ENCODE measurements at places on chromosomes 5 and 9. TPM values are rescaled to one million over a fixed set of nuclear protein-coding genes. Genes with fewer than 3 reads are reported as not detected.
A peak's percentile ranks its signal among the peaks of the same experiment; 100 is the strongest.

The CAPSL gene
- total RNA-seq: 1.7 TPM

The IFNA2 gene
- total RNA-seq: not detected

DNA sequence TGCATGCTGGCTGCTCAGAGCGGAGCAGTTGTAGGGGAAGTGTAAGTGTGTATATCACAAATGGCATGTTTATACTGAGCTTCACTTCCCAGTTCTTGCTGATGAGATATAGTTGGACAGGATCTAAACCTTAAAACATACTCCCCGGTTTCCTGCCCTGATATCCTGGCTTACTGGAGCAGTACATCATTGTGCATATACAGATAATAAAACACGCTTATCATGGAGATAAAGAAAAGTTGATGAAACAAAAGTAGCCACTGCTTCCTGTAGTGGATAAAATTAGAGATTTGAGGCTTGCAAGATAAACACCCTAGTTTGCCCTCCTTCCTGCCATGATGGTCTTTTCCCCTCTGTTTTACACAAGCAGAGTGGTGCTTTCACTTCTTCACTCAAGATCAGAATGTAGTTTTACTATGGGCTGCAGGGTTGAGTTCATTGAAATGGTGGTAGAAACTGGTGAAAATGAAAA, 15.0 kb downstream of the NPR3 start:
- peaks cover 5% of the 10 kb centered on the region for H3K4me1 ChIP-seq
- DNase-seq: no peak
- peaks cover 12% of the 10 kb centered on the region for H3K27me3 ChIP-seq
- H3K27ac ChIP-seq: no peak overlapping the region

DNA sequence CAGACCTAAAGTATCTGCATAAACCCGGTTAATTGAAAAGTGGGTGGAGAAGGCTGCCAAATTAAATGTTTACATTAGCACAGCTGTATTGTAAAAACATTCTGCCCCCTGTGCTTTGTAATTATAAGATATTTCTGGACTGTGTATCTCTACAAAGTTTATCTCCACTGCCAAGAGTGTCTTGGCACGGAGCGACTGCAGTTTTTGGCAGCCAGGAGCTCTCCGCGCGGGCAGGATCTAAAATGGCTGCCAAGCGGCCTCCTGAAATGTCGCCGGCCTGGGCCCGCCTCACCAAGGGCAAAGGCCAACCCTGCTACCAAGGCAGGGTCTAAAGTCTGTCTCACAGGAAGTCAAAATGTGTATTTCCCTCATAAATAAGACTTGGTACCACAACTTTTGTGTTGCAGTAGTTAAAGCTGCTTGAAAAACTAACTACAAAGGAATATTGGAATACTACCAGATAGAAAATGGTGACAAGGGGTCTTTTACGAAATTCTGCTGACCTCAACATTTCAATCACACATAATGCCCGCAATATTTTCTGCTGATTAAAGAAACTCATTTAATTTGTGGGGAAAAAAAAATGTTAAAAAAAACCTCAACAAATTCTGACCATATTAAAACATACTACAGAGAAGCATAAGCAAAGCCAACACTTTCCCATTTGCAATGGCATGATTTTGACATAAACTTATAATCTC, 110.4 kb downstream of the NFIB start:
- H3K4me3 ChIP-seq: no peak overlapping the region
- no peak for DNase-seq
- H3K27me3 ChIP-seq: peaks cover 4% of the 10 kb centered on the region
- no peak overlapping the region for H3K27ac ChIP-seq

DNA sequence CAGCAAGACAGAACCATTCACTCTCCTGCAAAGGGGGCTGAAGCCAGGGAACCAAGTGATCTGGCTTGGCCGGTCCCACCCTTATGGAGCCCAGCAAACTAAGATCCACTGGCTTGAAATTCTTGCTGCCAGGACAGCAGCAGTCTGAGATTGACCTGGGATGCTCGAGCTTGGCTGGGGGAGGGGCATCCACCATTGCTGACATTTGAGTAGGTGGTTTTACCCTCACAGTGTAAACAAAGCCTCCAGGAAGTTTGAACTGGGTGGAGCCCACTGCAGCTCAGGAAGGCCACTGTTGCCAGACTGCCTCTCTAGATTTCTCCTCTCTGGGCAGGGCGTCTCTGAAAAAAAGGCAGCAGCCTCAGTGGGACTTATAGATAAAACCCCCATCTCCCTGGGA, 60.5 kb downstream of the TNFSF8 start:
- H3K4me3 ChIP-seq: no peak overlapping the region
- peaks cover 20% of the 10 kb centered on the region for H3K36me3 ChIP-seq
- H3K4me1 ChIP-seq: peaks cover 20% of the 10 kb centered on the region
- H3K27me3 ChIP-seq: no peaks in the 10 kb centered on the region
- H3K27ac ChIP-seq: peak overlapping the region; percentile 13
- DNase-seq: peak; percentile 23

DNA sequence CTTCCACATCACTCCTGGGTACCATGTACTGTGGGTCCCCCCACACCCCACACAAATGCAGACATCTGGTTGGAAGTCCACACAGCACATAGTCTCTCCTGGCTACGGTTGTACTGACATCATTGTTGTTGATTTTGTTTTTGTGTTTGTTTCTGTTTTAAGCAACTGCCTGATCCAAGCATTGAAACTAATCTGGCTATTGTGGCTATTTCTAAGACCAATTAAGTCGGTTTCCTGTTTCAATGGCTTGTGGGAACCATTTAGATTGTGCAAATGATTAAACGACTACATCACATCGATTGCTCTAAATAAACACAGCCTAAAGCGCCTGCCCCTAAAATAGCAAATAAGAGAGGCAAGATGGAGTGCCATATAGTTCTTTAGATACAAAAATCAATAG, 226.8 kb upstream of the IRX4 start:
- no peaks in the 10 kb centered on the region for H3K36me3 ChIP-seq
- no peak for DNase-seq
- no peak overlapping the region for H3K27ac ChIP-seq
- no peaks in the 10 kb centered on the region for H3K4me1 ChIP-seq
- peaks cover 7% of the 10 kb centered on the region for H3K27me3 ChIP-seq

DNA sequence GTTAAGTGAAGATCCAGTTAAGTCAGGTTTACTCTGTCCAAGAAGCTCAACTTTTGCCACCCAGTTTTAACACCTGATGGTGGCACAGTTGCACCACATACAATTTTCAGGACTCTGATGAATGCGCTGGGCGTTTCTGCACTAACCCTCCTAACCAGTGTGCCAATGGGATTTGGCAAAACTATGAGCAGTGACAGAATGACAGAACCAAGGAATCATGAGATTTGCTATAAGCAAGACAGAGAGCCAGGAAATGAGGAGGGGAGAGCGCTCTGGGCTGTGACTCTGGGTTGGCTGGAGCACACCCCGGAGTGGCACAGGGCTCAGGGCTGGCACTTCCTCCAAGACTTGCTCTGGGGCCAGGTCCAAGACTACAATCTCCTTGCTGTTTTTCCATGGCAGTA, 84.1 kb downstream of the SH3PXD2B start:
- no peaks in the 10 kb centered on the region for H3K4me1 ChIP-seq
- no peak for DNase-seq
- H3K27me3 ChIP-seq: peaks cover 6% of the 10 kb centered on the region
- no peak overlapping the region for H3K27ac ChIP-seq
- no peak overlapping the region for H3K4me3 ChIP-seq

- no peaks in the 10 kb centered on the region for H3K4me1 ChIP-seq
- no peak overlapping the region for H3K4me3 ChIP-seq
- H3K36me3 ChIP-seq: no peaks in the 10 kb centered on the region
- H3K27me3 ChIP-seq: no peaks in the 10 kb centered on the region
These were observed 700.2 kb upstream of the PTPRD start for GRCh38 chr9:11312966-11313365.

DNA sequence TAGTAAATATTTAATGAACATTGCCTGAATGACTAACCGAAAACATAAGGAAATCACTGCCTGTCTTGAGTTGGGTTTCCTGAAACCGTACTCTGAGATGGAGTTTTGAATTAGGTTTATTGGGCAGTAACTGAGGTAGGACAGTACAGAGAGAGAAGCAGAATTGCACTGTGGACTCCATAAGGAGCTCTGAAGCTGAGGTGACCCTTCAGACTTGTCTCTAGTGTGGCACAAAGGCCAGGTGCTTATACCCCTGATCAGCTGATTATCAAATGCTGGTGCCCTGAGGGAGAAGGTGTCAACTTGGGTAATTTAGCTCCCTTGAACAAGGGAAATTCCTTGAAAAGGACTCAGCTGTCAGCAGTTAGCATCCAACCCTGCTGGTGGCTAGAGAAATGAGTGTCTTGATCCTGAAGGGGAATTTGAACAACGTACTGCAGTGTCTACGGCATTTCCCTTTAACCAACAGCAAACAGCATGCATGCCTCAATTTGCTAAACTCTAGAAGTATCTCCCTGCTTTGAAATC, 135.0 kb upstream of the SMARCA2 start:
- no peak overlapping the region for H3K27ac ChIP-seq
- DNase-seq: peak; percentile 36
- no peak overlapping the region for H3K4me3 ChIP-seq
- no peaks in the 10 kb centered on the region for H3K36me3 ChIP-seq
- H3K27me3 ChIP-seq: peaks cover 20% of the 10 kb centered on the region
- peaks cover 26% of the 10 kb centered on the region for H3K4me1 ChIP-seq

GRCh38 chr5:103909391-103909790, 346.8 kb upstream of the NUDT12 start:
- no peak overlapping the region for H3K4me3 ChIP-seq
- no peaks in the 10 kb centered on the region for H3K36me3 ChIP-seq
- no peaks in the 10 kb centered on the region for H3K4me1 ChIP-seq
- H3K27me3 ChIP-seq: no peaks in the 10 kb centered on the region
- no peak overlapping the region for H3K27ac ChIP-seq

- no peak overlapping the region for H3K4me3 ChIP-seq
- H3K36me3 ChIP-seq: no peaks in the 10 kb centered on the region
- DNase-seq: no peak
- no peaks in the 10 kb centered on the region for H3K27me3 ChIP-seq
These were observed 216.9 kb downstream of the TTLL11 start for GRCh38 chr9:121876255-121876654.

- peaks cover 72% of the 10 kb centered on the region for H3K36me3 ChIP-seq
- H3K27ac ChIP-seq: peak overlapping the region; percentile 86
- peaks cover 58% of the 10 kb centered on the region for H3K4me1 ChIP-seq
- H3K27me3 ChIP-seq: no peaks in the 10 kb centered on the region
- peak; percentile 49 for DNase-seq
- H3K4me3 ChIP-seq: no peak overlapping the region
These were observed 23.3 kb downstream of the TNFSF8 start for GRCh38 chr9:114906922-114907571.

GRCh38 chr9:91348191-91348807, 13.4 kb downstream of the AUH start:
- no peak for DNase-seq
- peaks cover 42% of the 10 kb centered on the region for H3K4me1 ChIP-seq
- no peaks in the 10 kb centered on the region for H3K27me3 ChIP-seq
- no peak overlapping the region for H3K4me3 ChIP-seq
- H3K36me3 ChIP-seq: peaks cover 37% of the 10 kb centered on the region
- peak overlapping the region; percentile 37 for H3K27ac ChIP-seq

- peaks cover 11% of the 10 kb centered on the region for H3K36me3 ChIP-seq
- no peak overlapping the region for H3K4me3 ChIP-seq
- H3K4me1 ChIP-seq: peaks cover 27% of the 10 kb centered on the region
- peak overlapping the region; percentile 79 for H3K27ac ChIP-seq
These were observed 50.2 kb upstream of the SEMA4D start for GRCh38 chr9:89548071-89548638.

DNA sequence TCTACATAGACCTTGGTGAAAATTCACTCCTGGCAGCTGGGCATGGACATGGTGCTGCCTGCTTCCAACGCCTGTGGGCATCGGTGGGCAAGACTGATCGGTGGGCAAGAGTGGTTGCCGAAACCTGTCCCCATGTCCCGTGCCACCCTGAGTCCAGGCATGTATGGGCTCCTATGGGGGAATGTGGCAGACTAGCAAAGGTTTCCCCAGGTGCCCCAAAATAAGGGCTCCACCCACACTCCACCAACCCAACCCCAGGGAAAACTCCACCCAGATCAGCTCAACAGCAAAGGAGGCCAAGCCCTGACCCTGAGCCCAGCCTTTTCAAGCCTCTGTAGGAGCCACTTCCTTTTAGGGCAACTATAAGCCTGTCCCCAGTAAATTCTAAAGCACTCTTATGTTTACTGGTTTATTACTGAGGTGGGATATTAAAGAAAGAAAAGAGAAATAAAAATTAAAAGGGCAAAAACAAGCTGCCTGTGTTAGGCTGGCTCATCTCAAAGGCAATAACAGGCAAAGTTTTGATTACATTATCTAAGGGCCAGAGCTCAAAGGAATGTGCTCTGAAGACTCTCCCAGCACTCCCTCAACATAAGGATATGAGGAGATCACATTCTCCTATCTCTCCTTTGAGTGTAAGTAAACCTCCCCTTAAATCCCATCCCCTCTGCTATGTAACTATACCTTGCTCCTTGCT, 8.9 kb upstream of the SPATA31E1 start:
- H3K36me3 ChIP-seq: no peaks in the 10 kb centered on the region
- H3K4me1 ChIP-seq: peaks cover 3% of the 10 kb centered on the region
- no peak overlapping the region for H3K27ac ChIP-seq
- H3K4me3 ChIP-seq: no peak overlapping the region

DNA sequence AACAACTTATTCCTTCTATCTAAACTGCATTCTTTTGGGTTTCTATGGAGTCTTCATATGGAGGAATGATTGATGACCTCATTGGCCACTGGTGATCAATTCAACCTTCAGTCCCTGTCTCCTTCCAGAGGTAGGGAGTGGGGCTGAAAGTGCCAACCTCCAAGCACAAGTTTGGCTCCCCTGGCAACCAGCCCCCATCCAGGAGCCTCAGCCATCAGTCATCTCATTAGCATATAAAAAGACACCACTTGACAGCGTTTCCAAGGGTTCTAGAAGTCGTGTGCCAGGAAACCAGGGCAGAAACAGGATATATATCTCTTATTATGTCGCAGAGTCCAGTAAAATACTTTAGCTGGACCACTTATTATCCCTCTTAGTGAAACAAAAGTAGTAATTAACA, 9.8 kb downstream of the SLC31A2 start:
- no peak overlapping the region for H3K4me3 ChIP-seq
- DNase-seq: no peak
- peaks cover 30% of the 10 kb centered on the region for H3K36me3 ChIP-seq
- H3K27ac ChIP-seq: peak overlapping the region; percentile 15
- H3K27me3 ChIP-seq: no peaks in the 10 kb centered on the region
- H3K4me1 ChIP-seq: peaks cover 13% of the 10 kb centered on the region
